Activated CD4-positive, alpha-beta T cell treated with anti-CD3 and anti-CD28 coated beads for 48 hours (primary cell): ENCODE measurements at places on chromosomes 7 and 10.

DNA sequence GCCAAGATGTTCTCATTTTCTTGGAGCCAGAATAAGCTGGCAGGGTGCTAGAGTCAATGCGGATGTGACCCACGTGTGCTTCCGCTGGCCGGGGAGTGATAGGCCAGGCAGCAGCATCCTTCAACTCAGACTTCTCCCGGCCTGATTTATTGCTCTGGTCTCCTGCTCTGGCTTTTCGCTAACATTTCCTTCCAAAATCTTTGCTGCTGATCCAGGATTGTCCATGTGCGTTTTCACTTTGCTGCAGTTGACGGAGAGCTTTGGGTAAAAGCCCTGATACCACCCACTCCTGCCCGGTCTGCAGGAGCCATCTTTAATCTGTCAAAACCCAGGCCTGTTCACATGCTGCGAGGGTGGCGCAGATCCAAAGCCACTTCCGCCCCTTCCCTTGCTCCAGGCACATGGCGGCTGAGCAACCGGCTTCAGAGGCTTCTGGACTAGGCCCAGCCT is 106.8 kb downstream of the CYP26A1 start:
- no peak for DNase-seq

- no peak for DNase-seq
These were observed 3.8 kb downstream of the STMP1 start for GRCh38 chr7:135666156-135666555.

DNA sequence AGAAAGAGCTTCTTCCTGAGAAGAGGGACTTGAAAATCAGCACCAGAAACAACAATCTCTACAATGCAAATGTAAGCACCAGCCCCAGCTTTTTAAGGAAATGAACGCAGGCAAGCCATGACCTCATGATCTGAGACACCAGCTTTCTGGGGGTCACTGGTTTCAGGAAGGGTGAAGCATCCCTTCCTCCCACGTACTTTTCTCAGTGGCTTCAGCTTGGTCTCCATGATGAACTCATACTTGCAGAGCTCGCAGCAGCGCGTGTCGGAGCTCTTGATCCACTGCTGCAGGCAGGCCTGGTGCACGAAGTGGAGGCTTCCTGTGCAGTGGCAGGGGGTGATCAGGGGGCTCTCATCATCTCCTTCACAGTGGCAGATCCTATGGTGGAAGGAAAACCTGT is 87.0 kb downstream of the ALOX5 start:
- DNase-seq, result no peak

- DNase-seq, result no peak
These were observed 39.1 kb upstream of the PARD3 start for GRCh38 chr10:34854147-34854601.

DNA sequence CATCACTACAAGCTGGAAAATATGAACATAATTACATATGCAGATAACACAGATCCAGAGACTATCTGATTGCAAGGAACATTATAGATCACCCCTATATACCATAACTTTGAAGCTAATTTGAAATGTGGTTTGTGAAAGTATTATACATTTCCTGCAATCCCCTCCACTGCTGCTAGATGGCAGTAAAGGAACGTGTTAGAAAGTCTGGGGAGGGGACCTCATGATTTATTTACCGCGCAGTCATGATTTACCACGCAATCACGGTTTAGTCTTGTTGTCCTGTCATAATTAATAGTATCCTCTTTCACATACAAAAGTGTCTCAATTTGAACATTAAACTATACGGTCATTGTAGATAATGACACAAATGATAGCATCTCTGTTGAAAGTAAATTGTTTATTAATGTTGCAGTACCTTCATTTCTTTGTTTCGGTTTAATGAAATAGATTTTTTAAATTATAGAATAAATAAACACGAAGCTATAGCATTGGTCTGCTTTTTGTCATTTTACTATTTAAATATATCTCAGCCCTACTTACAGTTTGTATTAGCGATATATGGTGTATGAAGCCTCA is 145.3 kb upstream of the PRSS1 start:
- DNase-seq, result peak; percentile 67
